AG08395 (cell line): ENCODE measurements at places on chromosomes 4 and X.

DNA sequence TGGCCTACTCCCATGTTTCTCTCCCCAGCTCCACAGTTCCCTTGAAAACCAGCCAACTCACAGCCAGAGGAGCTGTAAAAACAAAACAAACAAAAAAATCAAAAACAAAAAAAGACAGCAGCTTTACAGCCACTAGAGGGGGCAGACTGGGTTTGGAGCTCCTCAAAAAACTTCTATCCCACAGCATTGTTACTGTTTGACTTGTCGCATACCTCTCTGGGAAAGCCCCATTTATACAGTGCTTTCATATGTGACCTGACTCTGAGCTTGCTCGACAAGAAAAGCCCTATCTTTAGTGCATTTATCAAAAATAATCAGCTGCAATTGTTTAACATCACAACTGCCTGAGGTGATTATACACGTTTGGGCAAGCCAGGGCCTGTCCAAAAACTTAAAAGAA lies 21.6 kb downstream of the TSPAN6 start:
- peak; percentile 45 for DNase-seq

- DNase-seq = no peak
Measured at GRCh38 chr4:107751670-107752069, 31.6 kb upstream of the PAPSS1 start.

GRCh38 chrX:37331546-37331945 lies 17.6 kb upstream of the PRRG1 start:
- DNase-seq = no peak

DNA sequence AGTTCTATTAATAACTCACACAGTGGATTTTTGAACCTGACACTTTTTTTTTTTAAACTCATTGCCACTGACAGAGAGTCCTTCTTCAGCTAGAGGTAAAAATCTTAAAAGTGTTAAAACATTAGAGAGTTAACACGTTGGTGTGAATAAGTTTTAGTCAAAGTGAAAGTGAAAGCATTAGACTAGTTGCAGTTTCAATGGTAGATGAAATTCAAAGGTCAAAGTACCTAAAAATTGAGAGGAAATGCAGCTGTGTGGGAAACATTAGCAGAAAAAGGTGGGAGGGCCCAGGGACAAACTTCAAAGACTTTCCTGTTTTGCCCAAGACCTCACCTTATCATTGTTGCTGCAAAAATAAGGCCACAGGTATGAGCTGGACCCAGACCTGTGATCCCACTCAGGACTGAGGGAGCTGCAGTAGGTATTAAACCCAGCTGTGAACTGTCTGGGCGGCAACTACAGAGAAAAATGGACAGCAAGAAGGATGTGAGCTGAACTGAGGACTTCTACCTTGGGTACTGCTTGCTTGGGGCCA lies 17.6 kb upstream of the GABRA4 start:
- no peak for DNase-seq

DNA sequence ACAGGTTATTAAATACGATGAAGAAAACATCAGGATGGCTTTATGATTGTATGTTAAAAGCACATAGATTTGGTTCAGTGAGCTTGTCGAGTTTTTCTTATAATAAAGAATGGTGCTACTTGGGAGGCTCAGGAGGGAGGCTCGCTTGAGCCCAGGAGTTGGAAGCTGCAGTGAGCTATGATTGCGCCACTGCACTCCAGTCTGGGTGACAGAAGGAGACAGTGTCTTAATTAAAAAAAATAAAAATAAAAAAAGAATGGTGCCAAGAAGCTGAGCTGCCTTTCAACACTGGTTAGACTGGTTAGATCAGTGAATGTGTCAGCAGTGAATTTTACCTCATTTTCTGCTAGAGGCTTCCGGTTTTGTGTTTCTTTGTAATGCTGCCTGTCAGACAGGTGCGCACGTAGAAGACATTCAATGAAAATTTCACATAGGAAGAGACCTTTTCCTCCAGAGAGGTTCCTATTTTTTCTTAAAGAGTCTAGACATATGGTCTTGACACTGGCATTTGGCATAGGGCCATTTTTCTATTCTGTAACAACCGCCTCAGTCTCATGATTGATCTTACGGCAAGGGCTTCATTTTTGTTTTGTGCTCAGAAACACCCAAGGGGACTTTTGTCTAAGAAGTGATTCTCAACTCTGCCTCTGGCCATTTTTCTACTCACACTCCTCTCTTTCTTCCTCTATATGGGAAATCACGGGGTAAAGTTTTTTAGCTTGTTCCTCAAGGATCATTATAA lies 15.0 kb upstream of the ARSF start:
- no peak for DNase-seq

GRCh38 chr4:88910101-88910500 lies 146.9 kb downstream of the FAM13A start:
- DNase-seq = no peak

- no peak for DNase-seq
Measured at GRCh38 chrX:68913249-68913547, 84.4 kb downstream of the EFNB1 start.

GRCh38 chr4:10671366-10671765 lies 13.2 kb downstream of the CLNK start:
- DNase-seq = no peak

- DNase-seq = peak; percentile 51
Measured at GRCh38 chrX:100512471-100512870, 72.3 kb upstream of the TNMD start.

GRCh38 chr4:102606261-102606660 lies 105.1 kb downstream of the NFKB1 start:
- DNase-seq = no peak

GRCh38 chr4:145418739-145419138 lies 62.9 kb upstream of the SMAD1 start:
- DNase-seq = no peak

GRCh38 chrX:53713987-53714579 lies 27.6 kb upstream of the HUWE1 start:
- DNase-seq = no peak

DNA sequence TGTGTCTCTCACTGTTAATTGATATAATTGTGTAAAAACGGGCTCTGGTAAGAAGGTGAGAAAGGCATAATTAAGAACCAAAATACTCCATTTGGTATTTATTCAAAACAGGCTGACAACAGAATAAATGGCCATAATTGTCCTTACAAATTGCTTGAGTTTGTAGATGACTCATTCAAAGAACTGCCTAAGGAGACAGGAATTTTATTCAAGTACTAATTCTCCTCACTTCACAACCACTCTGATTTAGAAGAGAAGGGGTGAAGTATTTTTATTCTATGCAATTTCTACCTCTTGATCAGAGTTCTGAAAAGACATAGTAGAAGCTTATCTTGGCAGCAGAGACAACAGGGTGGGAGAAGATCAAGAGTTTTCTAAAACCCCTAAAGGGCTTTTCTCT lies 43.1 kb downstream of the ATP11C start:
- peak; percentile 38 for DNase-seq

DNA sequence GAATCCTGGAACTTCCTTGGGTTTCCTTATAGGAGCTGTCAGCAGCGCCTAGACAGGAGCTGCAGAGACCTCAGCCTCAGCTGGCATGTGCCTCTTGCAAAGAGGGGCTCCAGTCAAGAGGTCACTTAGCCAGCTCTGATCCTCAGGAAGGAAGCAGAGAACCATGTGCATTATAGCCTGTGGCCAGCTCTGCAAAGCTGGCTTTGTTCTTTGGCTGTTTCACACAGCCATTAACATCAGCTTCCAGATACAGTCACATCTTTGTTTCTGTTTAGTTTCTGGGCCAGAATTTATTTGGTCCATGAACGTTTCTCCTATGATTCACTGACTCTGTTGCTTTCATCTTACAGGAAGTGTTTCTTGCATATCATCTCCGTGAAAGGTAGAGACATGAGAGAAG lies 92.4 kb downstream of the CC2D2A start:
- DNase-seq = no peak

DNA sequence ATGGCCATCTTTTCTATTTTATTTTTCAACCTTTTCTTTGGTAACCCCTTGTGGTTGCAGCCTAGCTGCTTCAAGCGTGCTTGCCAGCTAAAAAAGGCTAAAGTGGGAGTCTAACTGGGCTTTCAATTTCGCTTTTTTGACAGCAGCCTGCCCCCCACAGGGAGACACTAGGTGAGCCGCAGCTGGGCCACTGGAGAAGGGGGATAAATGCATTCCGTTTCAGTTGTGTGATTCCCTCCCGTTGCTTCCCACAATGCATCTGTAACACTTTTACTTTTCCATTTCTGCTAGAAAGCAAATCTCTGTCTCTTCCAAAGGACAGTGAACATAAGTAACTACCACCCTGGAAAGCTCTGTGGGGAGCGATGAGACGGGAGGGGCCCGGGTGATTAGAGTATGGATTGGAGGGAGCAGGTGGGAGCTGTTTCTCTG lies 86.3 kb upstream of the RAPGEF2 start:
- no peak for DNase-seq

GRCh38 chr4:8834681-8835220 lies 36.9 kb downstream of the HMX1 start:
- no peak for DNase-seq

DNA sequence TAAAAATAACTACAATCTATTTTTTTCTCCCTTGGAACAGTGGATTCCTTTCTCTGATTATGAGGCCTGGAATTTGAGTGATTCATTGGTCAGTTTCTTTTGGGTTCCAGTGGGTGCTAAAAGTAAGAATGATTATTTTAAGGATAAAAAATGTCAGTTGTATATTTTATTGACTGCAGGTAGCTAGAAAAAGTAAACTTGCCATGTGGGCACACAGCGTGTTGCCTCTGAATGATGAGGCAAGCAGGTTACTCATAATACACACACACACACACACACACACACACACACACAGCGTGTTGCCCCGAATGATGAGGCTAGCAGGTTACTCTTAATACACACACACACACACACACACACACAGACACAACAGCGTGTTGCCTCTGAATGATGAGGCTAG lies 13.8 kb downstream of the GALNT7 start:
- DNase-seq = peak; percentile 71

GRCh38 chrX:153465691-153466380 lies 4.5 kb downstream of the HAUS7 start:
- no peak for DNase-seq

DNA sequence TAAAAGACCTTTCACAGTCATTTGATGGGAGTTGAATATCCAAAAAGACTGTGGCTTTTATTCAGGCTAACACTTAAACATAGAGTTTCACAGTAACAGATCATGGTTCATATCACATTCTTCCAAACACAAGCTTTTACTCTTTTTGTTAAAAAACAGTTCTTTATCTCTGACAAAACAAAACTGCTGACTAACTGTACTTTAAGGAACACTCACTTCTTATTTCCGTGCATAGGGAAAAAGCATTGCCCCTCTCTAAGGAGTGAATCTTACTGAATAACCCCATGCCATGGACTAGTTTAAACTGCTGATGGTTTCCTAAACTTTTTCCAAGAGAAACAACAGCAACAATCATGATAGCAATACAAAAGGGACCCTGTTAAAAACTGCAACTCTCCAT lies 297.0 kb upstream of the INTU start:
- DNase-seq = no peak

GRCh38 chrX:8914681-8915080 lies 113.5 kb upstream of the FAM9A start:
- DNase-seq = no peak

DNA sequence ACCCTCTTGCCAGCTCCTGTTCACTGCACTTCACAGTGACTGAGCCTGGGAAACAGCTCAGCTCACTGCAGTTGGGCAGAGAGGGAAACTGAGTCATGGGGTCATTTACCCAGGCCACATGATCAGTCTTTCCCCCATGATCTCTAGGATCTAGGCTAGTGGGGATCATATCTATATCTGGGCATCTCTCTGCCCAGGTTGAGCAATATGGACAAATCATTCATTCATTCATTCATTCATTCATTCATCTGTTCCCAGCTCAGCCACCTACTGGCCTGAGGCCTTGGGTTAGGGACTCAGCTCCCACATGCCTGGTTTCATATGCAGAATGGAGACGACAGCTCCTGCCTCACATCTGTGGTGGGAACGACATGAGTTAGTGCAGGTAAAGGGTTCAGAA lies 45.3 kb upstream of the HMX1 start:
- DNase-seq = no peak

DNA sequence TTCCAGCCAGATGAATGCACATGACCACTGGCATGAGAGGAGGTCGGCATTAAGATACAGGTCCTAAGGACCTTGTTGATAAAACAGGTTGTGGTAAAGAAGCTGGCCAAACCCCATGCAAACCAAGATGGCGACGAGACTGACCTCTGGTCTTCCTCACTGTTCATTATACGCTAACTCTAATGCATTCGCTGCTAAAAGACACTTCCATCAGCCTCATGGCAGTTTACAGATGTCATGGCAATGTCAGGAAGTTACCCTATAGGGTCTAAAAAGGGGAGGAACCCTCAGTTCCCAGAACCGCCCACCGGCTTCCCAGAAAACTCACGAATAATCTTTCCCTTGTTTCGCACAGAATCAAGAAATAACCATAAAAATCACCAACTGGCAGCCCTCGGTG lies 182.4 kb downstream of the DHRSX start:
- DNase-seq = no peak

DNA sequence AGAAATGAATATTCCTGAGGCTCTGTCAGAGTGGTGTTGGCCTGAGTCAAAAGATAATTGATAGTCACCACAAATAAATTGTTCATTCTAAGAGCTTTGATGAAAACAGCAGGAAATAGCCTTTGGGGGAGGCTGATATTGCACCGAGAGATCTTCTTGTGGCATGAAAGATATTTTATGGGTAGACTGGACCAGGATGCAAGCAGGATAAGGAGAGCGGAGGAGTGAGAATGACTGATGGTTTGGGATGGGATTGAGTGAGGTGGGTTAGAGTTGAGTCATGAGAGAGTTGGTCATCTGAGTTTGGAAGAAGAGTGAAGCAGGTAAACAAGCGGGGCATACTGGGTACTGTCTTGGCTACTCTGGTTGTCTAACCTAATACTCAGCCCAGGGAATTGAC lies 88.7 kb downstream of the REPS2 start:
- DNase-seq = no peak

- no peak for DNase-seq
Measured at GRCh38 chr4:37528166-37528885, 157.8 kb downstream of the RELL1 start.

GRCh38 chr4:47939456-47939855 lies 25.1 kb upstream of the NFXL1 start:
- no peak for DNase-seq

DNA sequence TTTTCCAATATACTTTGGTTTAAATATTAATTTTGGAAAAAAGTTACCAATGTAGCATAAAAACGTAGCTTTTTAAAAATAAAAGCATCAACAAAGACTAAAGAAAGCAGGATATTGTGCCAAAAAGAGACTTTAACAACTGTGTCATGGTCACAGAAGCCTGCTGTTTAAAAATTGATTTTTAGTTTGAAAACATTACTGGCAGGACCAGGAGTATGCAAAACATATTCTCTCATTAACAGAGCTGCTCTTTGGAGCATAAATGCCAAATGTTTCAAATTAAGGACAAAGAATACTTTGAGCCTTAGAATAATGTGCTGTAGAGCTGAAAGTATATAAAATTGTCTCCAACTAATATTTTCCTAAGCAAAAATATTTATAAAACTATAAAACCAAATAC lies 279.0 kb downstream of the ARAP2 start:
- DNase-seq = no peak

GRCh38 chr4:159966746-159967145 lies 863.9 kb downstream of the RAPGEF2 start:
- DNase-seq = no peak
